ENCODE measurements at places on chromosomes 6 and 20. TPM values are rescaled to one million over a fixed set of nuclear protein-coding genes. Genes with fewer than 3 reads are reported as not detected.

MYCT1 gene
- total RNA-seq: 256 TPM

PNISR gene
- total RNA-seq: 35.3 TPM

COL12A1 gene
- total RNA-seq: 0.60 TPM

CLVS2 gene
- total RNA-seq: not detected

RHAG gene
- not detected for total RNA-seq

CLIC5 gene
- under 0.01 TPM for total RNA-seq

SMIM8 gene
- total RNA-seq: 2.0 TPM

MTRF1L gene
- total RNA-seq: 12.9 TPM

KIF6 gene
- total RNA-seq: under 0.01 TPM

TFAP2C gene
- not detected for total RNA-seq

XRN2 gene
- 55.8 TPM for total RNA-seq

RAET1G gene
- total RNA-seq: 0.20 TPM

MAS1 gene
- total RNA-seq: not detected

SALL4 gene
- 0.22 TPM for total RNA-seq

- DNase-seq: peak; percentile 81
Observed at GRCh38 chr6:136782021-136782770, 10.1 kb downstream of the MAP3K5 start.

DNA sequence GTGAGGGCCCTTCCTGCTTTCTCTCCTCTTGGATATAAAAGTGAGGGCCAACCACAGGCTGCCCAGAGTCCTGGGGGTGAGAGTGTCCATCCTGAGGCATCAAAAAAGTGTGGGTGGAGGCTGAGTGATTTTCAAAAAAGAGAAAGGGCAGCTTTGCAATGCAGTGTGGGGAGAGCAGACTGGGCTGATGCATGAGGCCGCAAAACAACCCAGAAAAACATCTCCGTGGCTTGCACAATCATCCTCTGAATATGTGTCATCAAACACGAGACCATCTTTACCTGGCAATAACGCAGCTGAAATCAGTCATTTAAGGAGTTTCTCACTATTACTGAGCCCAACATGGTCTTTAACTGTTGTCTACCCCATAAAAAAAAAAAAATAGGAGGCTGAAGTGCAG lies 191.2 kb upstream of the SOX4 start:
- DNase-seq: no peak

- no peak for DNase-seq
Observed at GRCh38 chr20:32135983-32136515, 26.5 kb downstream of the TM9SF4 start.

DNA sequence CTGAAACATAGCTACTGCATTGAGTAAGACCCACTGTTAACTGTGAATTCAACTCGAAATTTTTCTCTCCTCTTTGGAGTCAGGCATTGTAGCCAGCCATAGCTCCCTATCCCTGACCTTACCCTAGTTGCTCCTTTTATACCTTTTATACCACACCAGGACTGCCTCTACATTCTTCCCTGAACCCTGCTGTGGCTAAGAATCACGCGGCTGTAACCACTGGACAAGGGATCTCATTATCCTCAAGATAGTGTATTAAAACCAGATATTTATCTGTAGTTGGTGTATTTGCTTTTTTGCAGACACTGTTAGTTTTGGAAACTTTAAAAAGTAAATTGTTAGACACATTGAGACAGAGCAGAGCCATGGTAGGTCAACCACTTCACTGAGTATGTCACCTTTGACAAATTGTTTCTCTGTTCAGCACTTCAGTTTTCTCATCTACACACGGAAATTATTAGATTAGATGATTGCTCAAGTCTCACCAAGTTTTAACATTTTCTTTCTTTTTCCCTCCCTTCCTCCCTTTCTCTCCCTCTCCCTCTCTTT lies 171.9 kb upstream of the PRND start:
- DNase-seq: no peak

- DNase-seq: no peak
Observed at GRCh38 chr6:22830463-22830862, 261.1 kb downstream of the HDGFL1 start.

- peak; percentile 72 for DNase-seq
Observed at GRCh38 chr6:157669747-157670216, 153.3 kb upstream of the SNX9 start.

DNA sequence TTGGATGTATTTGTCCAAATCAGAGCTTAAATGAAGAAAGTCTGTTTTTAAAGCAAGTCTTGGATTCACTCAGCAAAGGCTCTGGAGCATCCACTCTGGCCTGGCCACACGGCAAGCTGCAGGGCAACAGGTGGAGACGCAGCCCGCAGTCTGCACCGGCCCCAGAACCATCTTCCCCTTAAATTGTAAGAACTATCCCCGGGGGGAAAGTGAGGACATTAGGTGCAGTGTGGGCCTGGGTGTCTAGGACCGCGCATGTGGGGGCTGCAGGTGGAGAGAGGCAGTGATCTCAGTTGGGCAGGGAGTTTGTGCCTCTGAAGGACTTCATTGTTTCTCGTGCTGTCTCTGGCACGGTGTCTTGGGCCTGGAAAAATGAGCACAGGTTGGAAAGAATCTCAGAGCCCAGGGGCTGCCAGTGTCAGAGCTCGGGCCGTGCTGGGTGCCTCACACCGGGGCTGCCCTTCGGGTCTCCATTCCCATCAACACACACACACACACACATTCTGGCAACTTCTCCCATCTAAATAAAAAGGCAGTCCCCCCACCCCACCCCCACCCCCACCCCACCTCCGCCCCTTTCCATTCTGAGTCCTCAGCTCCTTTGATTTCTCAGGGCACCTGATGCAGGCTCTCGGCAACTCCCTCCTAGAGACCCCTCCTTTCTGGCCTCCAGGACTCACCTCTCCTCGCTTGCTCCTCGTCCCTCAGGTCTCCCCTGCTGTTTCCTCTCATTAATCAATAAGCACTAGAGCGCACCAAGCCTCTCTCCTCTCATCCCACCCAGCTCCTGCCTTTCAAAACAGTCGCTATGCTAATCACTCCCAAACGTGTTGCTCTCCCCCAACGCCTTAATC lies 48.4 kb downstream of the FOXF2 start:
- no peak for DNase-seq

DNA sequence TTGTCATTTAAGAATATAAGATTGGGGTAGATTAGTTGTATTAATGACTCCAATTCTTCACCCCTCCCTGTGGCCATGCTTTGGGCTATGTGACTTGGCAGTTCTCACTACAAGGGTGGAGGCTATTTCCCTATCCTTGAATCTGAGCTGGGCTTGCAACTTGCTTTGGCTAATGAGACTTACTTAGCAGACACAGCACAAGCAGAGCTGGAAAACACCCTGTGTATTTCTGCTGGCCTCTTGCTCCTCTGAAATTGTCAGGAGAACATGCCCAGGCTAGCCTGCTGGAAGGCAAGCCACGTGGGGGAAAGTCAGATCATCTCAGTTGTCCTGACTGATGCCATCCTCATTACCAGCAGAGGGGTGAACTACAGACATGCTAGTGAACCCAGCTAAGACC lies 126.5 kb upstream of the HDGFL1 start:
- no peak for DNase-seq

DNA sequence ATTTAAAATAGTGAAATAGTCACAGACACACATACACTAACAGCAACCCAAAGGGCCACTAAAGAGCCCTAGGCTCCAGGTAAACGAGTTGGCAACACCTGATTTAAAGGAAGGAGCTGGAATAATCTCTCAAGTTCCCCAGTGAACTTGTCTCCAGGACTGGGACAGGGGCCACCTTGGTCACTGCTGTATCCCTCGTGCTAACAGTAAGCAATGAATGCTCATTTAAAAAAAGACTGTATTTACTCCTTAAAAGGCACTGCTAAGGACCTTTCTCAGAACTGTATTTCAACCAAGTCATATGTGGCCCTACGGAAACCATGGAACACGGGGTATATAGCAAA lies 1.3 kb downstream of the DIDO1 start:
- no peak for DNase-seq

DNA sequence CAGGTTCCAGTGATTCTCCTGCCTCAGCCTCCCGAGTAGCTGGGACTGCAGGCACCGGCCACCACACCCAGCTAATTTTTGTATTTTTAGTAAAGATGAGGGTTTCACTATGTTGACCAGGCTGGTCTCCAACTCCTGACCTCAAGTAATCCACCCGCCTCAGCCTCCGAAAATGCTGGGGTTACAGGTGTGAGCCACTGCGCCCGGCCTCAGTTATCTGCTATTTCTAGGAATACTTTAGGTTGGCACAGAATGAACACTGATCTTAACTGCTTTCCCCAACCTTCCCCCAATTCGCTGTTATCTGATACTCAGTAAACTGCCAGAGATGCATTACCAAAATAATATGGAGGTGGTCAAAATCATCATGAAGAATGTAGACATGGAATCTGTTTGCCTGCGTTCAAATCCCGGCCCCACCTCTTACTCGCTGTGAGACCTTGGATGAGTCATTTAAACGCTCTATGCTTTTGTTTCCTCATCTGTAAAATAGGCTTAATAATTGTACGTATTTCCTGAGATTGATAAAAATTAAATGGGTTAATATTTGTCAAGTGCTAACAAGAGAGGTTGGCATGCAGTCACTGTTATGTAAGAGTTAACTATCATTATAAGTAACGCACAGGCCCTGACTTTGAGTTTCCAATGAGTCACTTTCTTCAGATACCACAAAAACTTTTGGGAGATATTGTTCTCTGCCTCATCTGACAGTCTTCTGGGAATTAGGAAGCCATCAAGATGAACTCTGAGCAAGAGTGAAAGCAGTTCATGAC lies 44.5 kb upstream of the NCOA3 start:
- peak; percentile 34 for DNase-seq

DNA sequence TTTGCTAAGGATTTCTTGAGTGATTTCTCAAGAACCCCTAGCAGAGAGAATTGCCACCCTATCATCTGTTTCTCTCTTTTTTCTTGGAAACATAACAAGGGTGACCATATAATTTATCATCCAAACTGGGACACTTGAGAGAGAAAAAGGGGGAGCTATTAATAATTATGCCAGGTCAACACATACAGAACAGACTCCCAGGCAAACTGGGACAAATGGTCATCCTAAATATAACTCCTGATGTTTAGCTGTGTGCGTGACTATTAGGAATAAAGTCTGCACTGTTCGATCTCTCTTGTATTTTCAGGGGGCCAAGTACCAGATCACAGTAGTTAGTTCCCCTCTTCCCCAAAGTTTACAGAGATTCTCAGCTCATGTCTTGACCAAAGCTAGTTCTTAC lies 11.7 kb upstream of the HS3ST5 start:
- no peak for DNase-seq

- DNase-seq: no peak
Observed at GRCh38 chr20:37042986-37043972, 52.5 kb downstream of the RBL1 start.

DNA sequence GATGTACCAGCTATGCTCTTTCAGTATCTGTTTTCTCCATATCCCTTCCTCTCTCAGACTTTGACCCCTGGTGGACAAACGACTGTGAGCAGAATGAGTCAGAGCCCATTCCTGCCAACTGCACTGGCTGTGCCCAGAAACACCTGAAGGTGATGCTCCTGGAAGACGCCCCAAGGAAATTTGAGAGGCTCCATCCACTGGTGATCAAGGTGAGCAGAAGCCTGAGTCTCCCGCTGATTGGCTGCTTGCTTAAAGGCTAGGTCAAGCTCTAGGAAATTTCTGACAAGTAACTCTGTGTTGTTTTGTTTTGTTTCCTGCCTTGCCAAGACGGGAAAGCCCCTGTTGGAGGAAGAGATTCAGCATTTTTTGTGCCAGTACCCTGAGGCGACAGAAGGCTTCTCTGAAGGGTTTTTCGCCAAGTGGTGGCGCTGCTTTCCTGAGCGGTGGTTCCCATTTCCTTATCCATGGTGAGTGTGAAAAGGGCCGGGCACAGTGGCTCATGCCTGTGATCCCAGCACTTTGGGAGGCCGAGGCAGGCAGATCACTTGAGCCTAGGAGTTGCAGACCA lies 28.6 kb downstream of the C6orf89 start:
- DNase-seq: peak; percentile 73

GRCh38 chr6:110960014-110960390 lies 1.5 kb downstream of the GTF3C6 start:
- no peak for DNase-seq

DNA sequence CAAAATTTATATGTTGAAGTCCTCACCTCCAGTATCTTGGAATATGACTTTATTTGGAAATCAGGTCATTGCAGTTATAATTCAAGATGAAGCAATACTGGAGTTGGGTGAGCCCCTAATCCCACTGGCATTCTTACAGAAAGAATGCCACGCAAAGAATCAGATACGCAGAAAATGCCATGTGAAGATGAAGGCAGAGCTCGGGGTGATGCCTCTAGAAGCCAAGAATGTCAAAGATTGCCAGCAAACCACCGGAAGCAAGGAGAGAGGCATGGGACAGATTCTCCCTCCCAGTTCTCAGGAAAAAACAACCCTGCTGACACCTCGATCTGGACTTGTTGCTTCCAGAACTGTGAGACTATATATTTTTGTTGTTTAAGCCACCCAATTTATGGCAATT lies 273.4 kb upstream of the CITED2 start:
- no peak for DNase-seq

DNA sequence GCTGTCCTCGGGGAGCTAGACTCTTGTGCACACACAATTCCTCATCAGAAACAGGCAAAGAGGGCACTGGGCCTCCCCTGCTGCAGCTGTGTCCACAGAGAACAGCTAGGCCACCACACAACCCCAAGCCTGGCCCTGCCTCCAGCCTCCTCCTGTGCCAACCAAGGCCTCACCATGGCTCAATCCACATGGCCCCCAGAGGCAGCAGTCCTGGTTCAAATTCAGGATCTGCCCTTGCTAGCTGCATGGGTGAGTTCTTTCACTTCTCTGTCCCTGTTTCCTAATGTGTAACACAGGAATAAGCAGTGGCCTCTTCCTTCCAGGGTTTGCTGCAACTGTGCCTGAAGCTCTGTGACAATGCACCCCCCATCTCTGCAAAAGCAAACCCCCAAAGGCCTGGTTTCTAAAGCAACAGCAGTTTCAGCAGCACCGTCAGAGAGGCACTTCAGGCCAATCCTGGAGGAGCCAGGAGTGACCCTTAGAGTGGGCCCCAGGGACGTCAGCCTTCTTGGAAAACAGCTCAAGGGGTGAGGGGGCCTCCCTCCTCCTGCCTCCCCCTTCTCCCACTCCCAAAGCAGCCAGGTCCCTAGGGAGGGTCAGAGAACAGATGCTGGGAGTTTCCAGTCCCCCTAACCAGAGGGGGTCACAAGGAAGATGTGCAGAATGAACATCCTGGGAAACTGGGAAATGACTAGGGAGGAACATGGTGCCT lies 2.2 kb downstream of the ADISSP start:
- no peak for DNase-seq

GRCh38 chr20:58447511-58448391 lies 58.7 kb downstream of the VAPB start:
- peak; percentile 70 for DNase-seq

- peak; percentile 23 for DNase-seq
Observed at GRCh38 chr6:33049323-33050013, 24.0 kb downstream of the HLA-DPA1 start.

DNA sequence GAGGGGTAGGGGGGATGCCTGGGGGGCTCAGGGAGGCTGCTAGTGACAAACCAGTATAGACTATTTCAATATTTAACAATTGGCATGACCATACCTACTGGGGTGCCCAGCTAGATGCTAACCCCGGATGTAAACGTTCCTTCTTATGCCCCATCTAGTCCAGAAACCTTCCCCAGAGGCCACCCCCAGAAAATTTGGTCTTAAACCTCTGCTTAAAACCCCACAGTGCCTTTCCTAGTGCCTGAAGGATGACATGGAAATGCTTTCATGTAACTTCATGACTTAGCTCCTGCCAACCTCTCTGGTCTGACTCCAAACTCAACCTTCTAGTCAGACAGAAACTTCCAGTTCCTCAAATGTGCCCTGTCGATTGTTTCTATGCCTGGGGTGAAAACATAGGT lies 52.0 kb downstream of the JPH2 start:
- no peak for DNase-seq

Data from lung microvascular endothelial cell (primary cell).